ENCODE measurements at places on chromosomes 4 and X.

GRCh38 chr4:39043058-39043860 lies 11.1 kb upstream of the TMEM156 start:
- DNase-seq, result no peak

- DNase-seq, result no peak
These were observed 127.5 kb upstream of the TLR3 start for GRCh38 chr4:185941461-185941860.

DNA sequence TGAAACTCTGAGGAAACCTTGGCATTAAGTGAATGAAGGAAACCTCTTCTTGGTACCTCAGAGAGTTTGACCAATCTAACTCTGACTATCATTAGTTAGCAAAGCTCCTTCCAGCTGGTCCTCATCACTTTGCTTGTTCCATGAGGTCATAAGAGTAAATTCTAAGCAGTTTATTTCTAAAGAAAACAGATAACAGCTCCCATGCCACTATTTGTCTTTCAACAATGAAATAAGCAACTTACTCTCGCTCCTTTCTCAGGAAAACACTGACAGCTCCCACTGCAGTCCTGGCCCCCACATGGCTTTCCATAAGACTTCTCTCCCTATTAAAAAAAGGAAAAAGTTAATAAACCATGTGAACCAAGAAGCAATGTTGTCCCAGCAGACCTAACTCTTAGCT lies 127.7 kb downstream of the COL4A6 start:
- no peak for DNase-seq

DNA sequence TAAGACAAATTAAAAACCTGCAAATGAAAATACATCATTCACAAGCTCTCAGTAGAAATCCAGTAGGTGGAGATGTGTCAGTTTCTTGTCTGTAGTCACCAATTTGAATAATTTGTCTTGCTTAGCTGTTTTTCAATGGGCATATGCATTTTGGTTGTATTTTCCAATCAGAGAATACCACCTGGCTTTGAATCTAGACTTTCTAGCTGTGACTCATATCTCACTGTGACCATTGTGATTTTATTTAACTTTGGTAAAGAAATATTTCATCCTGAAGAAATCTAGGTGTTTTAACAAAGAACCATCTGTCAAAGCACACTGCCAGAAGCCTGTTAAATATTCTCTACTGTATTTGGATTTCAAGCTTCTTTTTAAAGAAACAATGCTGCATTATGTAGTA lies 1650.6 kb upstream of the IGFBP7 start:
- DNase-seq, result no peak

DNA sequence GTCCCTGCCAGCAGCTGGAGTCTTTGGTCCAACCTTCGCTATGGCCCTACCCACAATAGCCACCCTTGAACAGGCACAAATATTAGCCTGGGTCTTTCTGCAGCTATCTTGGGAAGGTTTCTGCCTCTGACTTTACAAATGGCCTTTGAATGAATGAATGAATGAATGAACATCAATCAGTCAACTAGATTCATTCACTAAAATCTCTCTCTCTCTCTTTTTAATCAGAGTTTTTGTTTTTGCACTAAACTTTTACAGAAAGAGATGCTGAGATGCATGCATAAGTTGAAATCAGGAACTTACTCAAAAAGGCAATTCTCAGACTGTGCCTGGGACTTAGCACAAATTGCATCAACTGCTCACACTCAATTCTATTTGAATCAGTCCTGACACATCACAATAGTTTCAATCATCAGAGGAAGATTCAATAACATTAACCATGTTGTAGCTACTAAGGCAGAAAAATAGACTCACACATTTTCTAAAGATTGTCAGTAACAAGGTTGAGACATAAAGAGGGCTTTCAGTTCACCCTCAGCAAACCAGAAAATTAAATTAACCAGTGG lies 55.0 kb downstream of the ANXA3 start:
- DNase-seq, result no peak

GRCh38 chr4:24775032-24775605 lies 20.3 kb upstream of the SOD3 start:
- no peak for DNase-seq

GRCh38 chr4:119623025-119623424 lies 5.6 kb downstream of the PDE5A start:
- DNase-seq, result no peak

- no peak for DNase-seq
These were observed 21.6 kb downstream of the GPRASP1 start for GRCh38 chrX:102672856-102673255.

DNA sequence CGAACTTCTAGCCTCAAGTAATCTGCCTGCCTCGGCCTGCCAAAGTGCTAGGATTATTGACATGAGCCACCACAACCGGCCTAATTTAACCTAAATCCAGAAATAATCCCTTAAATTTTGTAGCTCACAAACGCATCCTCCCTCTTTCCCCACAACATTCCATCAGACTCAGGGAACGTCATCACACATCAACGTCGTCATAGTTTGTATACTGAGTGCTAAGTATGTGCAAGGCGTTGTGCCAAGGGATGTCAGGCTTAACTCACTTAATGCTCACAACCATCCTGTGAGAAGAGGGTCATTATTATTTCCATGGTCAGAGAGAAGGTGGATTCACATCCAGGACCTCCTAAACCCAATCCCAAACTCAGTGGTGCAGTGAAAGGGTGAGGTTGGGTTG lies 9.6 kb upstream of the GSX2 start:
- DNase-seq, result no peak

- DNase-seq, result no peak
These were observed 111.0 kb downstream of the CPE start for GRCh38 chr4:165489786-165490185.

- DNase-seq, result no peak
These were observed 81.0 kb upstream of the STIM2 start for GRCh38 chr4:26779674-26780073.

All from activated CD8-positive, alpha-beta T cell treated with anti-CD3 and anti-CD28 coated beads for 36 hours (primary cell).